ENCODE measurements at places on chromosomes 6 and 20.

- no peak for ATAC-seq
Observed at GRCh38 chr20:45010399-45010828, 44.1 kb downstream of the STK4 start.

GRCh38 chr6:39897698-39898097 lies 36.6 kb downstream of the MOCS1 start:
- ATAC-seq: no peak

GRCh38 chr6:135555550-135555949 lies 58.0 kb upstream of the AHI1 start:
- ATAC-seq: no peak

DNA sequence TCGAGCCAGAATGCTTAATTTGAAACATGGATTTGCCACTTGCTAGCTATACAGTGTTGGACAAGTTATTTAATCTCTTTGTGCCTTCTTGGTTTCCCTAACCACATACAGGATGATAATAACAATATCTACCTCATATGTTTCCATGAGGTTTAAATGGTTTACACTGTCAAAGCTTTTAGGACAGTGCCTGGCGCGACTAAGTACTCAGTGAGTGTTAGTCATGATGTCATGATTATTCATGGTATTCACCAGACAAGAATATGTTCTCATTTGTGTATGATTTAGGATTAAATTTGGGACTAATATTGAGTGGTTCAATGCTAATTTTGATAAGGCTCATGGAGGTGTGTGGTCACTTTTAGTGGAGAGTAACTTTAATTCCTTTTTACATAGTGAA lies 167.4 kb downstream of the EYA4 start:
- ATAC-seq: no peak
